A549 treated with GW870086 at 1 μM for 4 hours (cell line): ENCODE measurements at places on chromosomes 12 and 14. TPM values are rescaled to one million over a fixed set of nuclear protein-coding genes. Genes with fewer than 3 reads are reported as not detected.

Gene SYT1
- total RNA-seq: 3.7 to 6.4 TPM (median 5.6 TPM) in 5 replicates

Gene DLK1
- 0.19 to 0.50 TPM (median 0.27 TPM) in 5 replicates for total RNA-seq

Gene PLA2G1B
- total RNA-seq: not detected in 5 replicates

Gene AMHR2
- total RNA-seq: 0.75 to 1.9 TPM (median 1.1 TPM) in 5 replicates

Gene NFE2
- total RNA-seq: 0.10 TPM in 1 of 5 replicates, not detected in the others

Gene KRT78
- 0.06 to 0.25 TPM in 2 of 5 replicates, not detected in the others for total RNA-seq

Gene TMEM119
- total RNA-seq: 0.05 to 0.16 TPM (median 0.15 TPM) in 3 of 5 replicates, not detected in the others

Gene CTSG
- not detected in 5 replicates for total RNA-seq

Gene CACNA1C
- 0.03 to 0.05 TPM (median 0.03 TPM) in 3 of 5 replicates, not detected in the others for total RNA-seq

Gene SYT10
- not detected in 5 replicates for total RNA-seq

Gene LALBA
- total RNA-seq: not detected in 5 replicates

Gene SLC8A3
- not detected in 5 replicates for total RNA-seq

Gene CFAP73
- total RNA-seq: 0.09 to 0.37 TPM (median 0.12 TPM) in 4 of 5 replicates, not detected in the other

Gene MPHOSPH9
- total RNA-seq: 18.5 to 24.8 TPM (median 22.1 TPM) in 5 replicates

Gene KITLG
- total RNA-seq: 10.4 to 14.8 TPM (median 13.4 TPM) in 5 replicates

Gene KRT85
- not detected in 5 replicates for total RNA-seq

Gene GPR132
- 0.56 to 0.87 TPM (median 0.69 TPM) in 5 replicates for total RNA-seq

Gene LRR1
- total RNA-seq: 47.0 to 52.7 TPM (median 51.8 TPM) in 5 replicates

Gene PIK3C2G
- total RNA-seq: not detected in 5 replicates

Gene CCDC177
- 0.02 to 0.07 TPM (median 0.06 TPM) in 3 of 5 replicates, not detected in the others for total RNA-seq

Gene NANOG
- not detected in 5 replicates for total RNA-seq

Gene INSM2
- 0.03 to 0.11 TPM (median 0.05 TPM) in 3 of 5 replicates, not detected in the others for total RNA-seq

Gene PLEKHH1
- total RNA-seq: 2.5 to 4.1 TPM (median 3.0 TPM) in 5 replicates

Gene MANSC4
- total RNA-seq: not detected in 5 replicates

Gene HOXC9
- total RNA-seq: 9.4 to 15.9 TPM (median 11.8 TPM) in 5 replicates

Gene LRP1
- total RNA-seq: 14.4 to 18.2 TPM (median 16.0 TPM) in 5 replicates

Gene TCL1A
- total RNA-seq: not detected in 5 replicates

Gene MTRFR
- 13.2 to 17.6 TPM (median 17.0 TPM) in 5 replicates for total RNA-seq

Gene NEMP1
- 12.3 to 16.2 TPM (median 13.9 TPM) in 5 replicates for total RNA-seq

Gene LRP1-AS
- not detected in 5 replicates for total RNA-seq

Gene STAT2
- total RNA-seq: 9.8 to 13.2 TPM (median 11.6 TPM) in 5 replicates

Gene ANO4
- 0.12 to 0.20 TPM (median 0.15 TPM) in 4 of 5 replicates, not detected in the other for total RNA-seq

Gene CLEC4A
- total RNA-seq: 0.19 to 0.38 TPM in 2 of 5 replicates, not detected in the others

Gene CNTN1
- 38.7 to 59.8 TPM (median 55.1 TPM) in 5 replicates for total RNA-seq

Gene EIF2S3B
- 0.29 to 0.82 TPM (median 0.59 TPM) in 5 replicates for total RNA-seq

Gene CLEC4D
- not detected in 5 replicates for total RNA-seq
